ENCODE measurements at places on chromosomes 6 and 20. TPM values are rescaled to one million over a fixed set of nuclear protein-coding genes. Genes with fewer than 3 reads are reported as not detected.

CDKN1A gene
- total RNA-seq = 25.8 TPM

DNA sequence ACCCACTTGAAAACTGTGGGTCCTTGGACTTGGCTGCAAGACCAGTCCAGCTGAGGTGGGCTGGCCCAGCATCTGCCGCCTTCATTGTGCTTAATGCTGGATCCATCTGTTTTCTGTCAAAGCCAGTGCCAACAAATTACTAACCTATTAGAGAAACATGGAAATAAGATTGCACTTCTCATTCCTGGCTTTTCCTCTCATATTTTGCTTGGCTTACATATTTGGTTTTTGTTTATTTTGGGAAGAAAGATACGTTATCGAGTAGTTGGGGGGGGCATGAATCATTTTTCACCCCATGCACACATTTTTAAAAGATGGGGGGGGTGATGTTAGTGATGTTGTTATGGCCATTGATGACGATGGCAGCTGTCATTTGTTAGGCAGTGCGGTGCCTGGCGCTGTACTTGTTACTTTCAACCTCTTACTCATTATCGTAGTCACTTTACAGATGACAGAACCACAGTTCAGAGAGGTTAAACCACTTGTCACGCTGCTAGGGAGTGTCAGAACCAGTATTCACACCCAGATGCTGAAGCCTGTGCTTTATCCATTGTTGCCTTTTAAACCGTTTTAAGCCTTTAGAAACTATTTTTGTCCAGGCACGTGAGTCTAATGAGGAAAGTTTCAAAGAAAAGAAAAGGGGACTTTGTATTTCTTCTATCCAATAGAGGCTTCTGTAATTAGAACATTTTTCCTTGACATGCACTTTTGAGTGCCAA, 180.0 kb downstream of the TMEM242 start:
- peak; percentile 80 for DNase-seq

GRCh38 chr6:90581146-90581545, 5.7 kb downstream of the MAP3K7 start:
- DNase-seq = no peak

CDSN gene
- total RNA-seq = not detected

GRCh38 chr6:156880913-156881312, 103.7 kb downstream of the ARID1B start:
- DNase-seq = no peak

DNA sequence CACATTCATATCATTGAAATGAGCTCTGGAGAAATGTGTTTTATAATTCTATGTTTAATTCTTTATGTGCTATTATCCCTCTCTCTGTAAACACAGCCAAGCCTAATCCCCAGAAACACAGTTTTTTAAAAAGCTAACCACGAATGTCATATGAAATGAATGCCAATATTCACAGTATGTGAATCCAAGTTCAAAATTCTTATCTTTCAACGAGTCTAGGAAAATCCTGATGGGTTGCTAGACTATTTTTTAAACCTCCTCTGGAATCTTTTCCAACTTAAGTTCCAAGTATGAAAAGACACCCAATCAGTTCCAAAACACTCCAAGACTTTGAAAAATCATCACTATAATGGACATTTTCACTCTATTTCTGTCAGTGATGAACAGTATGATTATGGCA, 689.3 kb downstream of the HACE1 start:
- DNase-seq = no peak

DNA sequence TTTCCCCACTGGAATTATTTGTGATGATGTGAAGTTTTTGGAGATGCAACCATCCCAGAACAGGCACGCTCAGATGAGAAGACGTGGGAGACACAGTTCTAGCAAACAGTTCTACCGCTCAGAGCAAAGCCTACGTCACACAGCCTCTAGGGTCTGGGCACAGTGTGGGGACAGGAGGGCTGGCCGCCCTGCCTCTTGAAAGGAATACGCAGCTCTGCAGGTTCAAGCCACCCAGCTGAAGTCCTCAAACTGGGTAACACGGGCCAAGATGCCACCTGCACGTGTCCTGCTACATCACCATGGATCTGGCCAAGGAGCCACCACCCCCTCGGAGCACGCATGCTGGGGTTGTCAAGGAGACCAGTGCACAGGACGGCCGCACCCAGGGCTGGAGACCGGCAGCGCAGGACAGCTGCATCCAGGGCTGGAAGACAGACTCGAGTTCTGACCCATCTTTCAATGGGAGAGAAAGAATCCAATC, 75.0 kb downstream of the NOL4L start:
- no peak for DNase-seq

- DNase-seq = no peak
Measured at GRCh38 chr20:19074828-19075516, 137.5 kb upstream of the SLC24A3 start.

BPIFB2 gene
- total RNA-seq = not detected

GRCh38 chr6:130734161-130734560, 93.0 kb upstream of the SMLR1 start:
- DNase-seq = no peak

CST2 gene
- total RNA-seq = not detected

GMPR gene
- 9.9 TPM for total RNA-seq

DNA sequence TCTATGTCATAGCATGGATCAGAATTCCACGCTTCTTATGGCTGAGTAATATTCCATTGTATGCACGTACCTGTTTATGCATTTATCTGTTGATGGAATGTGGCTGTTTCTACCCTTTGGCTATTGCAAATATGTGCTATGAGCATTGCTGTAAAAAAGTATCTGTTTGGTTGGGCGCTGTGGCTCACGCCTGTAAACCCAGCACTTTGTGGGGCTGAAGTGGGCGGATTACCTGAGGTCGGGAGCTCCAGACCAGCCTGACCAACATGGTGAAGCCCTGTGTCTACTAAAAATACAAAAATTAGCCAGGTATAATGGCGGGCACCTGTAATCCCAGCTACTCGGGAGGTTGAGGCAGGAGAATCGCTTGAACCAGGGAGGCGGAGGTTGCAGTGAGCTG, 182.4 kb downstream of the BCAS1 start:
- no peak for DNase-seq

- no peak for DNase-seq
Measured at GRCh38 chr6:29916741-29917140, 25.6 kb upstream of the HLA-A start.

DNA sequence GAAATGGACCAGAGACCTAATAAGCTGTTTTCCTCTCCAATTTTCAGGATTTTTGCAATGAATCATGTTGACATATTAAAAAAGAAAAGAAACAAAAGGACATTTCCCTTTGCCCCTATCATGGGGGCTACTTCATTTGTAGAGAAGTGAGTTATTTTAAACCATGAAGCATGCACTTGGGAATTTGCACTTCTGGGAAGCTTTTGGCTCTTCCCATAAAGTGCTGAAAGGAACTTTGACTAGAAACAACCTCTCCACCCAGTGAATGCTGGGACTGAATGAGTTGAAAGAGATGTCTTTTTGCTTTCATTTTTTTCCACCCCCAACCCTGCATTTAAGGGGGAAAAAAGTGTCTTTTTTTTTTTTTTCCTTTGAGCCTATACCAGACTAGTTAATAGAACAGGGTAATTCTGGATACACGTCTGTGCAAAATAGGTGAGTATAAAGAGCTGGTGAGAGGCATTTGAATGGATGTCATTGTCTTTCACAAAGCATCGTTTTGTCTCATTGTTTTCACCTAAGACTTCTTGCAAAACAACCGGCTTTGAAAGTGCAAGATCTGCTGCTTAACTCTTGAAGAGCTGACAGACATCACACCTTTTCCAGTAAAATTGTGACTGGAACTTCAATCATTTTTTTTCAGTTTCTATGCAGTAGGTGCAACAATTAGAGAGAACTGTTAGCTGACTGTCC, 138.7 kb upstream of the BACH2 start:
- no peak for DNase-seq

DNA sequence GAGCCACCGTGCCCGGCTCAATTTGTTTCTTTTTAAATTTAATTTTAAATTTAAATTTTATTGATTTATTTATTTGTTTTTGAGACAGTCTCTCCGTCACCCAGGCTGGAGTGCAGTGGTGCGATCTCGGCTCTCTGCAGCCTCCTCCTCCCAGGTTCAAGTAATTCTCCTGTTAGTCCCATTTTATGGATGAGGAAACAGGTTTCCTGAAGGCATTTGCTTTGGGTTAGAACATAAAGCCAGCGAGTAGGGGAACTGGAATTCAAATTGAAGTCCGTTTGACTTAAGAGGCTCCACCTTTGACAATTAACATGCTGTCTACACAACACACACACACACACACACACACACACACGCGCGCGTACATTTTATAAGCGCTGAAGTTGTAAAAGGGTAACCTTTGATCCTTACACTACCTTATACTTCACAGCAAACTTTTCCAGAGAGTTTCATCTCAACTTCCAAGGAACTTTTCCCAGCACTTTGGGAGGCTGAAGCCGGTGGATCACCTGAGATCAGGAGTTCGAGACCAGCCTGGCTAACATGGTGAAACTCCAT, 232.0 kb downstream of the BCAS1 start:
- no peak for DNase-seq

DNA sequence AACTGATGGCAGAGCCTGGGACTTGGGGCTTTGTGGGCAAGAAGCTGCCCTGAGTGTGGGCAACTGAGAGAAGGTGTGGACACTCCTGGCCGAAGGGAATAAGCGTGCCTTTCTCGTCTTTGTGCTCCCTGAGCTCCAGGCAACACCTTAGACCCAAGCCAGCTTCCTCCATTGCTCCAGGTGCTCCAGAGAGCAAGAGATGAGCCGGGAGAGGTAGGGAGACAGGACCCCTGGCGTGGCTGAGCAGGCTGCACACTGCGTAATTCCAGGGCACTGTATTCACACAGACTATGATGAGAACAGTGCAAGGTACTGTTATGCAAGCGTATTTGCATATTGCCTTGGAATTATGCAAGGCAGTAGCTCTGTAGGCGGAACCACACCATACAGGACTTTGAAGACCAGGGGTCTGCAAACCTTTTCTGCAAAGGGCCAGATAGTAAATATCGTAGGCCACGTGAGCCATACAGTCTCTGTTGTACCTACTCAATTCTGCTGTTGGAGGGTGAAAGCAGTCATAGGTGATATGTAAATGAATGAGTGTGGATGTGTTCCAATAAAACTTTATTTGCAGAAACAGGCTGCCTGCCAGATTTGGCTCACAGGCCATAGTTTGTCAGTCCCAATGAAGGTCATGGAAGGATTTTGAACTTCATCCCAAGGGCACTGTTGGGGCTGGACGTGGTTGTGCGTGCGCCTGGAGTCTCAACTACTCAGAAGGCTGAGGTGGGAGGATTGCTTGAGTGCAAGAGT, 42.1 kb upstream of the FAM83D start:
- no peak for DNase-seq

DNA sequence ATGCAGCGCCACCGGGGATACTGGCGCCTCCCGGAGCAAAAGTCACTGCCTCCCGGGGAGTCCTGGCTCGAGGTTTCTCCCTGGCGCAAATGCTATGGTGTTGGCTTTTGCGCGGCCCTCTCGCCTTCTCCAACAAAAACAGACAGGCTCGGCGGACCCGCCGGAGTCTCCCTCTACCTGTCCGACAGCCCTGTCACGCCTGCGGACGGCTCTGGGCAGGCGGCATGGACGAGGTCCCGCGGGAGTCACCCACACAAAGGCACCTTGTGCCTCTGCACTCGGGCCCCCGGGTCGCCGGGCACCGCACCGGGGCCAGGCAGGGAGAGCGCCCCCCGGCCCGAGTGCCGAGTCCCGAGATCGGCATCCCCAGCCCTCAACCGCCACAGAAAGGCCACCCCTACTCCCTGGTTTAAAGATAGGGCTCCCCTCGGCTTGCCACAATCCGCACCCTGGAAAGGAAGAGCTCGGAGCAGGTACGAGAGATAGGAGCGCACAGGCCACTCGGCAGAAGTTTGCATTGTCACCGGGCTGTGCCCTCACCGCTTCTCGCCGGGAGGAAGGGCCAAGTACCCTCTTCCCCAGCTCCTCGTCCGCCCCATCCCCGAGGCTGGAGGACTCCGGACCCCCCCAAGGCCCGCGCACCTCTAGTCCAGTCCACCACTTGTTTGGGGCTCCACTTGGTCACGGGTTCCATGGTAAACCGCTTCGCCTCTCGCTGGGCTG, 903 bp downstream of the CNKSR3 start:
- DNase-seq = peak; percentile 70

CTAGE9 gene
- total RNA-seq = not detected

DNA sequence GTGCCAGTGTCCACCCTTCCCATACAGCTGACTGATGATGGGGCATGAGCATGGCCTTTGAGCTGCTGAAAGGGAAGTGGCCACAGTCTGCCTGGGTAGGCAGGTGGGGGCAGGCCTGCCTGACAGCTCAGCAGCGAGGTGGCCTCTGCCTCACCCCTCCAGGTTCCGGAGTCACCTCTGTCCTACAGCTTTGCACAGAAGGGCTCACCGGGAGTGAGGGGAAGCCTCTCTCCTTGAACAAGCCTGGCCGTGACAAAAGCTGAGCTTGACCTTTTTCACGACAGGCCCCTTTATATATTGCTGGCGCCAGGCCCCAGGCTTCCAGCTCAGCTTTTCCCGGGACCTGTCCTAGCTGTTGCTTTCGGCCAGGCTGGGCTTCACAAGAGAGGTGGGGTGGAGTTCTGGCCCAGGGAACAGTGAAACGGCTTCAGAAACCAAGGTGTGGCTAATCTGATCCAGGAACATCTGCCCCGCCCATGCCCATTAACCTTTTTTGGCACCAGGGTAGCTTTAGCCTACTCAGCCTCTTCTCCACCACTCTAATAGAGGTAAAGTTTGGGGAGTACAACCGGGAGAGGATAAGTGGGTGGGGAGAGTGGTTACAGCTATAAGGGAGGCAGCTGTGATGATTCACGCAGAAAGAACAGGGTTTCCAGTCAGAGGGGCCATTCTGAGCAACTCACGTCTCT, 42.9 kb downstream of the C6orf132 start:
- DNase-seq = no peak

MCHR2 gene
- total RNA-seq = not detected

- no peak for DNase-seq
Measured at GRCh38 chr6:56231827-56232226, 15.6 kb downstream of the COL21A1 start.

SYCP2 gene
- total RNA-seq = 0.16 TPM

DNA sequence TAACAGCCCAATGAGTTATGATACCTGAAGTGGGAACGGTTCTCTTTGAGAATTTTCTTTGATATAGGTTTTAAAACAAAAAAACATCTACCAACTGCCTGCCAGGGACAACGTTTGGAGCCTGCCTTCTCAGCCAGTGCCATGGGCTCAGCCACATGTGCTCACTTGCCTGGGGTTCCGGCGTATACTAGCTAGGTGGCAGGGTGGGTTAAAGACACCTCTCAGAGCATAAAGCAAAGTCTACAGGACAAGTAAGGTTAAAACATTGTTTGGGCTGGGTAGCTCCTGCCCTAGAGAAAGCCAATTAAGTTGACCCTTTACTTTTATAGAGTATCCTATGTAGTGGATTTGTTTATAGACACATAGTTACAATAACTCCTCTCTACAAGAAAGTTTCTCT, 38.0 kb upstream of the SCGN start:
- DNase-seq = no peak

- no peak for DNase-seq
Measured at GRCh38 chr6:165581678-165582077, 81.4 kb downstream of the PDE10A start.

- DNase-seq = peak; percentile 48
Measured at GRCh38 chr6:168546151-168546550, 105.2 kb downstream of the SMOC2 start.

GRCh38 chr20:38499366-38499765, 26.7 kb downstream of the RALGAPB start:
- DNase-seq = no peak

- DNase-seq = no peak
Measured at GRCh38 chr6:143698329-143698728, 20.6 kb downstream of the PHACTR2 start.

GRCh38 chr20:56392881-56393482, 537 bp downstream of the CSTF1 start:
- DNase-seq = no peak

- DNase-seq = no peak
Measured at GRCh38 chr20:50594231-50594590, 84.0 kb downstream of the PTPN1 start.
